ENCODE measurements at places on chromosomes 4 and X.

DNA sequence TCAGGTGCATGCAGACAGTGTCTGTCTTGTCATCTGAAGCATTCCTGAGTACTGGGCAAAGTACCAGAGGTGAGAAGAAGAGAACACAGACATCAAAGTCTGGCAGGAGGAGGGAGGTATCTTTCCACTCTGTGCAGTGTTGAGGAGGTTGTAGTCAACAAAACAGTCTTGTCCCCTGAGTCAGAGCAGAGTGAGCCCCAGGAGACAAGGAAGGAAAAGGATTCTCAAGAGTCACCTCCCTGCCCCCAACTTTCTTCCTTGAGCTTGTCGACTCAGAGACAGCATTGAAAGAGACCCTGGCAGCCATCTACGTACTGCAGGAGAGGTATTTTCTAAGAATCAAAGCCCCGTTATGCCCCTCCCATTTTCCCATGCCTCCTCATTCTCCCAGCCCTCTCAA is 4.4 kb upstream of the SRPX start:
- DNase-seq: no peak

DNA sequence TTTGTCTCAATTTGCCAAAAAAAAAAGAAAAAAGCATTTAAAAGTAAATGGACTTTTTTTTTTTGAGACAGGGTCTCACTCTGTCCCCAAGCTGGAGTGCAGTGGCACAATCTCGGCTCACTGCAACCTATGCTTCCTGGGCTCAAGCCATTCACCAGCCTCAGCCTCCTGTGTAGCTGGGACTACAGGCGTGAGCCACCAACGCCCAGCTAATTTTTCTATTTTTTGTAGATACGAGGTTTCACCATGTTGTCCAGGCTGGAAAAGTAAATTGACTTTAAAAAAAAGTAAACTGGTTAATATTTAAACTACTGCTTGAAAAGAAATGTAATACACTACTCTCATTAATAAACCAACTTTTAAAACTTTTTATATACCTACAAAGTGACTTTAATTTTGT is 5.9 kb downstream of the AIFM1 start:
- DNase-seq: no peak

DNA sequence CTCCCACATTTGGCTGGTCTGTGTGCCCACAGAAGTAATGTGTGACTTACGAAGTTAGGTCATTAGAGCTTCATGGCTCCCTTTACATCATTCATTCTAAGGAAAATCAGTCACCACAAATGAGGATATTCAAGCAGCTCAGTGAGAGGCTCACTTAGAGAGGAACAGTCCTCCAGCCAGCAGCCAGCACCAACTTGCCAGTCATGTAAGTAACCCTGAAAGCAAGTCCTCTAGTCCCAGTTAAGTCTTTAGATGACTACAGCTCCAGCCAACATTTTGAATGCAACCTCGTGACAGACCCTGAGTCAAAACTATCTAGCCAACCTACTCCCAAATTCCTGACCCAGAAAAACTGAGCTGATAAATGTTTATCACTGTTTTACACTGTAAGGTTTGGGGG is 71.3 kb downstream of the LRBA start:
- no peak for DNase-seq

- DNase-seq: peak; percentile 35
Observed at GRCh38 chrX:153411255-153411987, at the start of gene ZFP92. ZFP92 (plus strand) TSS chrX:153411472; CDS start chrX:153418323, 6,851 bp downstream.

DNA sequence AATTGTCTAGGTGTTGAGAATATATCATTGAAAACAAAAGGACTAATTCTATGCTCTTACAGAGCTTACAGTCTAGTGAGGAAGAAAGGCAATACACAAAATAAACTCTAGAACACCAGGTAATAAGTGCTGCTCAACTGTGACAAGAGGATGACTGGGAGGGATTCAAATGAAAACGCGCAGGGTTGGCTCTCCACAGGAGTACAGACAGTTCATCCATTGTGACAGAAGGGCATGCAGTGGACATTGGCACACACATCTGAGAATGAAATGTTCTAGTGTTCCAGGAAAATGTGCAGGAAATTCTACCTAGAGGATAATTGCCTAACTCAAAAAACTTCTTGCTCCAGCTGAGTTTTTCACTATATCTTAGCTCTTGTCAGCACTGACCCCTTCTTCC is 492.0 kb downstream of the IDS start:
- no peak for DNase-seq

Measured in activated T-cell treated with anti-CD3 and anti-CD28 coated beads, Interleukin-2, amount 50 U/mL, for 4 hours (primary cell).